ENCODE measurements at places on chromosomes 7 and 10. TPM values are rescaled to one million over a fixed set of nuclear protein-coding genes. Genes with fewer than 3 reads are reported as not detected.

LLCFC1 gene
- total RNA-seq, result not detected

UCN3 gene
- not detected for total RNA-seq

GHITM gene
- total RNA-seq, result 157 TPM

CRYGN gene
- not detected for total RNA-seq

FAM25C gene
- not detected for total RNA-seq

OR13A1 gene
- total RNA-seq, result not detected

SPDYE1 gene
- not detected for total RNA-seq

CPXM2 gene
- not detected for total RNA-seq

ATRNL1 gene
- total RNA-seq, result not detected

WDFY4 gene
- 2.0 TPM for total RNA-seq

DRGX gene
- not detected for total RNA-seq

TRPV5 gene
- not detected for total RNA-seq

ATG9B gene
- 2.5 TPM for total RNA-seq

ASAH2B gene
- 3.4 TPM for total RNA-seq

NME8 gene
- total RNA-seq, result not detected

RARRES2 gene
- not detected for total RNA-seq

LIPM gene
- total RNA-seq, result not detected

POU6F2 gene
- 0.24 TPM for total RNA-seq

VAX1 gene
- total RNA-seq, result not detected

CPEB3 gene
- total RNA-seq, result 4.0 TPM

SEMA3C gene
- total RNA-seq, result not detected

GPNMB gene
- not detected for total RNA-seq

KLF14 gene
- not detected for total RNA-seq

FGFBP3 gene
- total RNA-seq, result 0.81 TPM

NPC1L1 gene
- not detected for total RNA-seq

NRP1 gene
- total RNA-seq, result 0.33 TPM

GBF1 gene
- total RNA-seq, result 63.2 TPM

NPSR1 gene
- total RNA-seq, result not detected

BAIAP2L1 gene
- 0.76 TPM for total RNA-seq

TMEM236 gene
- 0.11 TPM for total RNA-seq

CFTR gene
- total RNA-seq, result not detected

ANKRD61 gene
- total RNA-seq, result not detected

PNLIPRP2 gene
- total RNA-seq, result not detected

TIMM23B gene
- 24.1 TPM for total RNA-seq

OR6V1 gene
- not detected for total RNA-seq

AEBP1 gene
- 1.0 TPM for total RNA-seq

VENTX gene
- not detected for total RNA-seq

HMX3 gene
- not detected for total RNA-seq

AS3MT gene
- total RNA-seq, result not detected

ELFN1 gene
- 0.11 TPM for total RNA-seq

TMEM229A gene
- not detected for total RNA-seq

ZKSCAN5 gene
- total RNA-seq, result 11.5 TPM

OPN1SW gene
- not detected for total RNA-seq

ETV1 gene
- 1.8 TPM for total RNA-seq

MEOX2 gene
- total RNA-seq, result not detected

HMX2 gene
- total RNA-seq, result not detected

ITPRIP gene
- total RNA-seq, result 63.0 TPM

Data from natural killer cell treated with Interleukin-12 subunit alpha and Interleukin-12 subunit beta and Interleukin-15 and Interleukin-18, amount 100 ng/mL, for 72 hours (primary cell).